M059J (cell line): ENCODE measurements at places on chromosomes 5 and 9.

- DNase-seq = no peak
These were observed 3.1 kb downstream of the NINJ1 start for GRCh38 chr9:93130861-93131481.

GRCh38 chr5:140134277-140134935 lies 8.7 kb downstream of the IGIP start:
- no peak for DNase-seq

DNA sequence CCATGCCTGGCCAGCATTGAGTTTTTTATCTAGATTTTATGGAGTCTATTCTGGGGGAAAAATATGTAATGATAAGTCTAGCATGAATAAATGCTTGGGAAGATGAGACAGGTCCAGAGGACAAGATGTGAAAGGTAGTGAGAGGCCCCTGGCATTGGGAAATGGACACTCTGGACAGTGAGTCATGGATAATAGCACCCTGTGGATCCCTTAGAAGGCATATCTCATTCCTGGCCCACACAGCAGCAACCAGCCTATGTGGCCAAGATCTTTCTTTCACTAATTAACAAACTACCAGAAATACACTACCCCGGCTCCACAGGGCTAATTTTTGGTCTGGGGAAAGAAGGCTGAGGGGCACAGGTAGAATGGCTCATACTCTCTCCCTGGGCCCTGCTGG lies 356.1 kb downstream of the TRIM32 start:
- DNase-seq = no peak

DNA sequence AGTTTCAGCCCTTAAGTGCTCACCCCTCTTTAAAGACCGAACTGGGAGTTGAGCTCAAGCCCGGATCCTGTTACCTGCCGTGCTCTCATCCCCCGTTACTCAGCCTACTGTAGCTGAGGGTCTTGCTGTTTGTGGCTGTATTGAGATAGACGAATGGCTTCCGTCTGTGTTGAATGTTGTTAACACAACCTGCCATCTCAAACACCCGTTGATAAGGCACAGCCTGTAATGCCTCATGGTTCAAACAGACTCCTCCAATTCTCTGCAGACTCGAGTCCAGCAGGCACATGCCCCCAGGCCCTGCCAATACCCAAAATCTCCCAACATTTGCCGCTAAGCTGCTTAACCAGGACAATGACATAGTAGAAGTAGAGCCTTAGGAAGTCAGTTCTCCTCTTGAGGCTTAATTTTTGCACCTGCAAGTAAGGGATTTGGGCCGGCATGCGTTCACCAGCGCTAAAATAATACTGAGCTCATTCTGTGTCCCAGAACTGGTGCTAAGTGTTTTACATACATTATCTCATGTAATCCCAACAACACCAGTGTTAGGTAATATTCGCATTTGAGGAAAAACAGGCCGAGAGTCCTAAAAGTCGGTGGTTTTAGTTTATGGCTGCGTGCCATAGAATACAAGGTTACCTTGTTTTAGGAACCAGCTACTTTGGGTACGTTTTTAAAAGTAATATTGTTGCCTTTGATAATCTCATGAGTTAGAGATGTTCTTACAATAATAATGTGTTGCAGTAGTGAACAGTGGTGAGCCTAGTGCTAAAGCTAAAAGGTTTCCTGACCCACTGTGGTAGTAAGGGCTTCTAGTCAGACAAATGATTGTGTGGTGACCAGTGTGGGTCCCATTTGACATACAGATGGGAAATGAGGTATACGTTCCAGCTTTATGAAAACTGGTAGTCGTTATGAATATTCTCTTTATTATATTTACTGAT lies 1.5 kb upstream of the RFX3 start:
- DNase-seq = peak; percentile 41

DNA sequence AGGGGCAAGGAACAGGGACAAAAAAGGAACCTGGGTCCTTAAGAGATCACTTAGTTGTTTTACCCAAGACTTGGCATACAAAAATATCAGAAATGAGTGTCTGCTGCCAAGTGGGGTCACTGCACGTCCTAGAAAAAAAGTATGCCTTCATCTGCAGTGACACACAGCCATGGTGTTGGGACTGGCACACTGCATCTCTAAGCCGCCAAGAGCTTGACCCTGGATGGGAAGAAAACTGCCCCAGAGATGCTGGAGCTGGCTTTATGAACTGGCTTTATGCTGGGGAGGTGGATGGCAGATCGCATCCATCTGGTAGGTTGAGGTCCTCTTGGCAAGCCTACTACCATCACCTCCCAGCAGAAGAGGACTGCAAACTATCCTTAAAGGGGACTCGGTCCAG lies 51.7 kb downstream of the IRF1 start:
- peak; percentile 63 for DNase-seq

GRCh38 chr5:9347541-9348295 lies 198.2 kb downstream of the SEMA5A start:
- DNase-seq = no peak

DNA sequence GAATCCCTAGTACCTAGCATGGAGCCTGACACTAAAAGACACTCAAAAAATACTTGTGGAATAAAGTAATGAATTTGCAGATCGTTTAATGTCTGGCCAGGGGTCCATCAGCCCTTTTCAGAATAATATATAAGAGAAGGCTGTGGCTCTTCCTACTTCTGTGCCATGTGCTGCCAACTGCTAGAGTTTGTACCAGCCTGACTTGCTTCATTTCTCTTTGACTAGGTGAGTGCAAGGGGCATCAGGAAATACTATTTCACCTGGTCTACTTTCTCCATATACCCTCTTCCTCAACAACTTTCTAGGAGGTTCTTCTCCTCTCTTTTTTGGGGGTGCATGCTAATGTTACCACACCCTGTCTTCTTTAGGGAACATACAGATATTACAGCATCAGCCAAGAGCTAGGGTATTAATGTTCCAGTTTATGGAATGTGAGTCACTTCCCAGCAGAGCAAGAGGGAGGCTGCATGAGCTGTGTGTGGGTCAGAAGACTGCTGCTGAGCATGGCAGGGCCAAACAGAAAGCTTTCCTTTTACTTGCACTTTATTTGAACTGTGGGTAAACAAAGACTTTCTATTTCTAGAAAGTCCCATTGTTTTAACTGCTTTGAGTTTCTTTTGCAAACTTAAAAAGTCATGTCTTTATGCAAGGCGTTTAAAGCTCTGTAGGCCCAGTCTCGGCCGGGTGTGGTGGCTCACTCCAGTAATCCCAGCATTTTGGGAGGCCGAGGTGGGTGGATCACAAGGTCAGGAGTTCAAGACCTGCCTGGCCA lies 158.9 kb downstream of the ADAMTSL1 start:
- peak; percentile 84 for DNase-seq

GRCh38 chr5:119388619-119389190 lies 32.9 kb downstream of the TNFAIP8 start:
- DNase-seq = no peak

DNA sequence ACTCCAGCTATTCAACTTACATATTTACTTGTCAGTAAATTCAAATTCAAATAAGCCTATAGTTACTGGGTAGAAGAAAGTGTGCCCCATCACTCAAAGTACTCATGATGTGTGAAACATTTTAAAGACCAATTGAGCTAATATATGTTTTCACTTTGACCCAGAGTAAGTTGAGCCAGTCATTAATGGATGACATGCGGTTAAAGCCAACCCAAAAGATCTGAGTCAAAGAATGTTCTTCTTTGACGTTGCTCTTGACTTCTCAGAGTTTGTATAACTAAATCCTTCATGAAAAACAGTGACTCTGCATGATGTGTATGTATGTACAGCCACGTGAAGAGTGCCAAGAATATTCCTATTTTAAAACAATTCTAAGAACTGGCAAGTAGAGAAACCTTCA lies 237.4 kb downstream of the NR2F1-AS1 start:
- DNase-seq = no peak

- DNase-seq = peak; percentile 85
These were observed 9.7 kb upstream of the RIOK2 start for GRCh38 chr5:97192580-97193354.

DNA sequence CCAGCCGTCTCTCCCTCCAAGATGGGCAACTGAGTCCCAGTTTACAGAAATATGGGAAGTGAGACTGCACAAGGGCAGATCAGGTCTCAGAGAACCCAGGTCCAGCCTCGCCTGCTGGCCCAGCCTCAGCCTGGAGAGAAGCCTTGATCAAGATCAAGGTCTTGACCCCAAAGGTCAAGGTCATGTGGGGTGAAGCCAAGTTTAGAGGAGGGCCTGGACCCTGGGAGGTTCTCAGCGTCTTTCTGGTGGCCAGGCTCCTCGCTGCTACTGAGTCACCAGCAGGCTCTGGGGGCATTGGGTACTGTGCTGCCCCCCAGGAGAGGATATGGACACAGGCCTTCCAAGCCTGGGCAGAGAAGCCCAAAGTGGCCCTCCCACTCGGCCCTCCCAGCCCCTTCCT lies 8.8 kb downstream of the IPPK start:
- no peak for DNase-seq

DNA sequence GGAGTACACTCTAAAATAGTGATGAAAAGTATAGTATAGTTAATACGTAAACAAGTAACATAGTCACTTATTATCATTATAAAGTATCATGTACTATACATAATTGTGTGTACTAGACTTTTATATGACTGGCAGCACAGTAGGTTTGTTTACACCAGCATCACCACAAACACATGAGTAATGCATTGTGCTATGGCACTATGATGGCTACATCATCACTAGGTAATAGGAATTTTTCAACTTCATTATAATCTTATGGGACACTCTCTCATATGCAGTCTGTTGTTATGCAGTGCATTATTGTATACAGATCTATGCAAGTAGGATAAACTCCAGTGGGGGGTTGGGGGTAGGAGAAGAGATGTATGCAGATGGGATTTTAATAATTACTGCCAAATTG lies 52.7 kb upstream of the ELL2 start:
- DNase-seq = peak; percentile 60
